ENCODE measurements at places on chromosomes 5 and 9.

GRCh38 chr9:93001031-93001430 lies 53.7 kb downstream of the FGD3 start:
- DNase-seq, result no peak

DNA sequence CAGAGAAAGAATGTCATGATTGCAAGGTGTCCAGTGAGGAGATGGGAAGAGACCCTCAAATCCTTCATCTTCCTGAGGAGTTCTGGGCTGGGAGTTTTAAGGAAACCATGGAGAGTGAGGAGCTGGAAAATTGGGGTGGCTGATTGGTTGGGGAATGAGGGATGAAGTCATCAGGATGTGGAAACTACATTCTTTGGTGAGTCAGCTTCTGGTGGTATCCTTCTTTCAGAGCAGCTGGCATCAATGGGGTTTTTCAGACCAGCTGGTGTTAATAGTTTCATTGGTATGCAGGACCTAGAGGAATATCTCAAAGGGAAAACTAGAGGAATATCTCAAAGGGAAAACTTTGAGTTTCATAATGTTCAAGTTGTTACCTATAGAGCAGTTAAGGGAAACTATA lies 45.2 kb downstream of the RNF180 start:
- DNase-seq, result peak; percentile 92

DNA sequence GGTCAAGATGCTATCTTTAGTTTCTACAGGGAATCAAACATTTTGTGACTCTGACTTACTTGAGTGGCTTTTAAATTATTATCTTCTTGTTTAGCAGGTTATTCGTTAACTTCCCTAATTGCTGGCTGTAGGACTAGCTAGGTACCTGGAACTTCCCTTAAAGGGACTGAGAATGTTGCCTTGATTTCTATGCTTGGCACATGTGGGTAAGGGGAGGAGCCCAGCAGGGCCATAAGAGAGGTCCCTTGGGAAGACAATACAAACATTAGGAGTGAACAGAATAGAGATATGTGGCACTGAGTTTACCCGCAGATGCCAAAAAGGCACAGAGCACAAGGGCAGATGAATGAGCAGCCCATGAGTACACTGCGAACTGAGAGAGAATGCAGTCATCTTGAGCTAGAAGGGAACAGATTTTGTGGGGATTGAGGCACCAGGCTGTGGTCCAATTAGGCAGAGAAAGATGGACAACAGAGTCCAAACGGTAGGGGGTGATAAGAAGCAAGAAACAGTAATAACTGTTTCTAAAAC lies 9.8 kb downstream of the CKMT2 start:
- DNase-seq, result no peak

DNA sequence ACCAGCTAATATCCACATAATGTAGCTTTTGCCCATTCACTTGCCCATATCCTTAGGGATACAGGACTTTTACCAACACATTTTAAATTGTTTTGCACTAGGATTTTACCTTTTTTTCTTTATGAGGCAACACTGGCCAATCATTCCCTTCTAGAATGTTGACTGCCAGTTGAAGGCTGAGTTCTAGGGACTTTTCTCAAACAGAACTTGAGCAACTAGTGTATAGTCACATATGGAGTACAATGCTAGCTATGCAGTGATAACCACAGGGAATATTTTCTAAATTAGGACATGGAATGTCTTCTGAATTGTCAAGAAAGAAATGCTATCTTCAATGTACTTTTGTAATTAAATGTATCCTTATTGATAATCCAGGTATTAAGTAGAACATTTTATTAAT lies 133.6 kb downstream of the OXCT1 start:
- DNase-seq, result no peak

- no peak for DNase-seq
These were observed 466.0 kb downstream of the PLK2 start for GRCh38 chr5:57993866-57994265.

DNA sequence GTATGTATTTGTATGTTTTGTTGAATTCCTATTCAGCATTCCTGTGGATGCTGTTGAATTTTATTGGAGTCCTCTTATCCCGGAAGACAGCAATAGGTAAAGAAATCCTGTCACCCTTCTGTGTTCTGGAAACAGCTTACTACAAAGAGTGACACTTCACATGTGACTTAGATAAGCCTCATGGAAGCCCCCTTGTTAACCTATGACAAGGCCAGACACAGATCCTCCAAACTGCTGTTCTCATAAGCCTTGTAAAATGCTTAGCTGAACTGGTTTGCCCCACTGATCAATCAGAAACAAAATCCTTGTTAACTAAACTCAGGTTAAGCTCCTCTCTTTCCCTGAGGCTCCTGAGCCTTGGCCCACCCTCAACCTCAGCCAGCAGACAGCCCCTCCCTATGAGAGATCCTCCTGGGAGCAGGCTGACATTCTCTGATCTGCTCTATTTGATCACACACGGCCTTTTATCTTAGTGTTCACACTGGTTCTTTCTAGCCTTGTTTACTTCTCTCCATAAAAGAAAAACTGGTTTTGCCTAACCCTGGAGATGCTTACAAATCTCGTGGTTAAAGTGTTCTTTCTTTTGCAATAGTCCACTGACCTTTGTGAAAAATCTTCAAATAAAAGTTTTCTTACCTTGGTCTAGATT lies 29.4 kb upstream of the ATP6V1G1 start:
- DNase-seq, result no peak

DNA sequence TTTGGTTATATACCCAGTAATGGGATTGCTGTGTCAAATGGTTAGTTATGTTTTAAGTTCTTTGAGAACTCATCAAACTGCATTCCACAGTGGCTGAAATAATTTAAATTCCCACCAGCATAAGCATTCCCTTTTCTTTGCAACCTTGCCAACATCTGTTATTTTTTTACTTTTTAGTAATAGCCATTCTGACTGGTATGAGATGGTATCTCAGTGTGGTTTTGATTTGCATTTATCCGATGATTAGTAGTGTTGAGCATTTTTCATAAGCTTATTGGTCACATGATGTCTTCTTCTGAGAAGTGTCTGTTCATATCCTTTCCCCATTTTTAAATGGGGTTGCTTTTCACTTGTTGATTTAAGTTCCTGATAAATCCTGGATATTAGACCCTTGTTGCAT lies 435.7 kb upstream of the RIOK2 start:
- peak; percentile 76 for DNase-seq

DNA sequence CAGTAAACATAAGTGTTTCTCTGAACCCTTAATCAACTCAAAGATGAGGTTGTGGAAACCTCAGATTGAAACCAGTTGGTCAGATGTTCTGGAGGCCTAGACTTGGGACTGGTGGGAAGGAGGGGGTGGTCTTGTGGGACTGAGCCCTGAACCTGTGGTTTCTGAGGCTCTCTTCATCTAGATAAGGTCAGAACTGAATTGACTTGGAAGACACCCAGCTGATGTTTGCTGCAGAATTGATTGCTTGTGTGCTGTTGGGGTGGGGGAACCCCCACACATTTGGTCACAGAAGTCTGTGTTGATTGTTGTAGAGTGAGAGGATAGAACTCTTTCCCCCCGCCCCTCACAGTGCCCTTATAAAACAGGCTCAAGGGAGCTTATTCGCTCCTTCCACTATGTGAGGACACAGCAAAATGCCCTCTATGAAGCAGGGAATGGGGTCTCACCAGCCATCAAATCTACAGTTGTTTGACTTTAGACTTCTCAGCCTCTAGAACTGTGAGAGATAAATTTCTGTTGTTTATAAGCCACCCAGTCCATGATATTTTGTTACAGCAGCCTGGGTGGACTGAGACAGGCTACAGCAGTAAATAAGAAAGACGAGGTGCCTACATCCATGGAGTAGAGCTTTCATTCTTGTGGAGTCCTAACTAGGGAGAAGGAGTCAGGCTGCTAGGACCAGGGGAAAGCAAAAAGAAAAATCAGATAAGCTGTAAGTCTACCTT lies 25.7 kb upstream of the UGCG start:
- no peak for DNase-seq

- DNase-seq, result no peak
These were observed 88.0 kb downstream of the TNC start for GRCh38 chr9:115030006-115030405.

DNA sequence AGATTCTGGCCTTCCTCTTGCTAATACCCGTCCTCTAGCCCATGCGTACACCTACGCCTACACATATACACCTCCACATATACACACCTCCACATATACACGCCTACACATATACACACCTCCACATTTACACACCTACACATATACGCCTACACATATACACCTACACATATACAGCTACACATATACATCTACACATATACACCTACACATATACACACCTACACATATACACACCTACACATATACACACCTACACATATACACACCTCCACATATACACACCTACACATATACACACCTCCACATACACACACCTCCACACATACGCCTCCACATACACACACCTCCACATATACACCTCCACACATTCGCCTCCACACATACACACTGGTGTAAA lies 27.2 kb downstream of the AK3 start:
- no peak for DNase-seq

GRCh38 chr5:73909474-73909873 lies 283.5 kb downstream of the ARHGEF28 start:
- no peak for DNase-seq

DNA sequence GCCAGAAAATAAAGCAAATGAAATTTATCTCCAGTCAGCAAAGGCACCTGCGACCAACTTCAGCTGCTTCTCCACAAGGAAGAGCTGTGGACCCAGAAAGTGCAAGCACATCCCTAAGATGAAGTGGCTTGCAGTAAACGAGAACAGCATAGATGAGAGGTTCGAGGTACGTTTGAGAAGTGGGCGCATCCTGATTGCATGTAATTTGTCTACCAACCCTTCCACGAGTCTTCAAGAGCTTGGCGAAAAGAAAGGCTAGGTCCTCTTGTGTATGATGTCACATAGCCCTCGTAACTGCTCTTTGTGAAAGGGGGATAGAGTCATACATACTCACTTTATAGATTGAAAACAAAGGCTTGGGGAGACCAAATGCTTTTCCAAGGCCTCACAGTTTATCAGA lies 6.0 kb upstream of the LCP2 start:
- no peak for DNase-seq

GRCh38 chr9:68871236-68871635 lies 142.7 kb downstream of the PRKACG start:
- no peak for DNase-seq

- DNase-seq, result no peak
These were observed 636.1 kb downstream of the ACTL7B start for GRCh38 chr9:108219664-108220063.

GRCh38 chr9:38288502-38288901 lies 104.0 kb upstream of the ALDH1B1 start:
- no peak for DNase-seq

GRCh38 chr5:6995115-6995514 lies 281.9 kb downstream of the TENT4A start:
- no peak for DNase-seq

GRCh38 chr5:54861212-54861894 lies 124.0 kb downstream of the ESM1 start:
- DNase-seq, result peak; percentile 48

- peak; percentile 91 for DNase-seq
These were observed 116.1 kb upstream of the TNC start for GRCh38 chr9:115234094-115234493.

DNA sequence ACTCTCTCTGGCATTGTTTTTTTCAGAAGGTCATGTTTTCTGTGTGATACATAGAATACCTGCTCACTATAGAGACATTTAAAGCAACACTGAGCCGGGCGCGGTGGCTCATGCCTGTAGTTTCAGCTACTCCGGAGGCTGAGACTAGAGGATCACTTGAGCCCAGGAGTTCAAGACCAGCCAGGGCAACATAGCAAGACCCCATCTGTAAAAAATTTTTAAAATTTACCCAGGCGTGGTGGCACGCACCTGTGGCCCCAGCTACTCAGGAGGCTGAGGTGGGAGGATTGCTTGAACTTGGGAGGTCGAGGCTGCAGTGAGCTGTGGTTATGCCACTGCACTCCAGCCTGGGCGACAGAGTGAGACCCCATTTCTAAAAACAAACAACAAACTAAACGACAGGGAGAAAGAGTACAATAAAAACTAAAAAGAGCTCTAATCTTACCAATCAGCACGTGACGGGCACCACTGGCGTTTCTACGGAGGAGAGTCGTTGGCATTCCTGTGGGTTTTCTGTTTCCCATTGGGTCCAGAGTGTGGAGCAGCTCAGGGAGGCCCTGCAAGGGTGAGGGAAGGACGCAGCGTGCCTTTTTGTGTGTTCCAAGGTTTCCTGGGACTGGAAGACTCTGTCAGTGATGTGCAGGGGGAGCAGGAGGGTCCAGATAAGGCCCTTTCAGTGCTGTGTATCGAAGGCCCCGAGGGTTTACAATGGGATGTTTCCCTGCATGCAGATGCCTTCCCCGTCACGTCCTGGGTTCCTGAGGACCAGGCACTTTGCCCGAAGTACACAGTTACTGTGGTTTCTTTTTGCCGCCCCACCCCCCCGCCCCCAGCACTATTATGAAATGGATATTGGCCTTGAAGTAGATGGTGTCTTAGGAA lies 7.2 kb upstream of the RNU6ATAC start:
- peak; percentile 75 for DNase-seq

GRCh38 chr9:121720311-121721057 lies 69.0 kb downstream of the DAB2IP start:
- no peak for DNase-seq

DNA sequence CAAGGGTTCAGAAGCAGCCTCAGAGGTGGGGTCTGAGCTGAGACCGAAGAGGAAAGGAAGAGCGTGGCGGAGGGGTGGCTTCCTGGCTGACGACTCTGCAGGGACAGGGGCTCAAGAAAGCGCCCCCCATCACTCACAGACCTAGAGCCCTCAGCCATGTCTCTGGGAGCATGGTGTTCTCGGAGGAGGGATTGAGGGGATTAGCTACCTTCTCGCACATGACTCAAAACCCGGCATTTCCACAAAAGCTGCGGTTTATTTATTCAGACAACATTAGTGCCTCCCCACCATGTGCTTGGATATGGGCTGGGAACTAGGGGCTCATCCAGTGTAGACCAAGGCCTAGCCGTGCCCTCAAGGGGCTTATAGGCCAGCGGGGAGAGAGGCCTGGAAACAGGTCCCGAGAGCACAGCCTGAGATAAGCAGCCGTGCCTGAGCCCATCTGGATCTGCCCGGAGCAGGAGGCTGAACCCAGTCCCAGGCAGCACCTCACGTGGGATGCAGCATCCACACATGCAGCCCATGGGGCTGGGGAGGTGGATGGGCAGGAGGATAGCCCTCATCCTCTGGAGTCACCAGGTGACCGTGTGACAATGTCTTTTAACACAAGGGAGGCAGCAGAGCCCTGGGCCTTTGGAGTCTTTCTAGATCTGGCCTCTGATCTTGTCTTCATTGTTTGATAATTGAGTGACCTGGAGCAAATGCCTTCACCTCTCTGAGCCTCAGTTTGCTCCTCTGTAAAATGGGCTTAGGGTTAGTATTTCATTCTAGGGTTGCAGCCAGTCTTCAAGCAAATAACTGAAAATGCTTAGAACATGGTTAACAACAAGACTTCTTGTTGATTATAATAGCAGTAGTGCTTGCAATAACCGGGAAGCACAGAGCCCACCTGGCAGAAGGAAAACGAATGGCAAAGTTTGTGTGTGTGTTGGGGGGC lies 878 bp upstream of the HMCN2 start:
- no peak for DNase-seq

DNA sequence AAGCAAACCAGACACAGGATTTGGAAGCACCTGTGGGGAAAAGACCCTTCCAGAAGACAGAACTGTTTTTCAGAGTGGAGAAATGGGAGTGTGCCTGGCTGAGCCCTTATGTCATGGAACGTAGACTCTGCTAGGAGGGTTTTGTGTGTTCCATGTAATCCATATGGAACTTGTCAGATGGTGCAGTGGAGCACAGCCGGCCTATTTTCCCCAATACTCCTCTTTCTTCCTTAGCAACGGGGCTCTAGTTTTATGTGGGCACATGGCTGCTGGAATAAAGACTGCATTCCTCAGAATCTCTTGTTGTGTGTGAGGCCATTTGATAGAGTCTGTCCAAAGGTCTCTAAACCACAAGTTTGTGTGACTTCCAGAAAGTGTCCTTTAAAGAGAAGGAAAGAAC lies 284.0 kb downstream of the DRD1 start:
- DNase-seq, result no peak
